ELF-1 (cell line): ENCODE measurements at places on chromosomes 6 and 20.

- no peak for DNase-seq
Measured at GRCh38 chr20:24672181-24672880, 202.9 kb downstream of the SYNDIG1 start.

- DNase-seq = no peak
Measured at GRCh38 chr6:40774932-40775331, 187.8 kb upstream of the LRFN2 start.

GRCh38 chr6:37399131-37399530, 33.9 kb upstream of the CMTR1 start:
- DNase-seq = no peak

DNA sequence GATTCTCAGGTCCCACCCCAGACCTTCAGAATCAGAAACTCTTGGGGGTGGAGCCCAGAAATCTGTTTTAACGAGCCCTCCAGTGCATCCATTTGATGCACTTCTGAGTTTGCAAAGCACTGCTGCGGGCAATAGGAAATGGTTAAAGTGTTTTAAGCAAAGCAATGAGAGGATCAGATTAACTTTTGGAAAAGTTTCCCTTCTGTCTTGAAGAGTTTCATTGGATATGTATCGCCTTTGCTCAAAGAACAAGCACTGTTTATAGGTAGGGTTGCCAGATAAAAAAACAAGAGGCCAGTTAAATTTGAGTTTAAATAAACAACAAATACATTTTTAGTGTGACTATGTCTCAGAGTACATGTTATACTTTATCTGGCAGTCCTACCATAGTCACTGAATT, 226.0 kb downstream of the BMP7 start:
- no peak for DNase-seq

DNA sequence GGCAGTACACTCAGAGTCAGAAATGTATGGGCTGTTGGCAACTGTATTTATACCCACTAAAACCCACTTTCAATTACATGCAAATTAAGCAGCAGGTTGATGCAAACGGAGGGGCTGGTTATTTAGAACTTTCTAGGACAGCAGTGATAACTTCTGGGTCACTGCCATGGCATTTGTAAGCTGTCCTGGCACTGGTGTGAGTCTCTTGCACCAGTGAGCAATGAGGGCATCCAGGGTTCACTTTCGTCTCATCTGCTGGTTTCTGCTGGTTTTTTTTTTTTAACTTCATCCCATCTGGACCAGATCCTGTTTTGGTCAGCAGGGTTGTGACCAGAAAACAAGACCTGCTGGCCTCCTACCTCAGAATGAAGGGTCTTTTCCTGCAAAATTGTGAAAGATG, 49.2 kb downstream of the CDH26 start:
- DNase-seq = no peak

- no peak for DNase-seq
Measured at GRCh38 chr6:44258921-44259320, 1.6 kb upstream of the SLC35B2 start.

GRCh38 chr6:3421791-3422434, 34.9 kb downstream of the SLC22A23 start:
- DNase-seq = peak; percentile 46

- DNase-seq = no peak
Measured at GRCh38 chr6:137036566-137037300, 8.0 kb downstream of the IL20RA start.

- no peak for DNase-seq
Measured at GRCh38 chr6:95321126-95321525, 256.2 kb upstream of the MANEA start.

- no peak for DNase-seq
Measured at GRCh38 chr6:36436466-36436865, 6.2 kb downstream of the PXT1 start.
